B cell (primary cell): ENCODE measurements at places on chromosomes 1 and 21.

DNA sequence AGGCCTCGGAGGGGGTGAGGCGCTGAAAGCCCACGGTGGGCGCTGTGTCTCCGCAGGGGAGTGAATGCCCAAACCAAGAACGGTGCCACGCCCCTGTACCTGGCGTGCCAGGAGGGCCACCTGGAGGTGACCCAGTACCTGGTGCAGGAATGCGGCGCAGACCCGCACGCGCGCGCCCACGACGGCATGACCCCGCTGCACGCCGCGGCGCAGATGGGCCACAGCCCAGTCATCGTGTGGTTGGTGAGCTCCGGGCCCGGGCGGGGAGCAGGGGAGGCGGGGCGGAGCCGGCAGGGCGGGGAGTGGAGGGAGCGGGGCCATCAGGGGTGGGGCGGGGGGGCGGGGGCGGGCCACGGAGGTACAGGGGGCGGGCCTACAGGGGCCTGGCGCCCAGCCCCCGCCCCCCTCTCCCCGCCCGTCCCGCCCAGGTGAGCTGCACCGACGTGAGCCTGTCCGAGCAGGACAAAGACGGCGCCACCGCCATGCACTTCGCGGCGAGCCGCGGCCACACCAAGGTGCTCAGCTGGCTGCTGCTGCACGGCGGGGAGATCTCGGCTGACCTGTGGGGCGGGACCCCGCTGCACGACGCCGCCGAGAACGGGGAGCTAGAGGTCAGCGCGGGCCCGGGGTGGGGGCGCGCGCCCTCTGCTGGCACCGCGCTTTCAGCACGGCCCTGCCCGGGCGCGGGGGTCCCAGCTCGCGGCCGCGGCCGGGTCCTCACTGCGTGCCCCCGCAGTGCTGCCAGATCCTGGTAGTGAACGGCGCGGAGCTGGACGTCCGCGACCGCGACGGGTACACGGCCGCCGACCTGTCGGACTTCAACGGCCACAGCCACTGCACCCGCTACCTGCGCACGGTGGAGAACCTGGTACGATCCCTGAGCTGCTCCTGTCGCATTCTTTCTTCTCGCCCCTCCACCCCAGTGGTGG lies 15.9 kb downstream of the ESPN start:
- DNase-seq = peak; percentile 65

GRCh38 chr1:213124590-213124989 lies 73.5 kb downstream of the RPS6KC1 start:
- DNase-seq = no peak

DNA sequence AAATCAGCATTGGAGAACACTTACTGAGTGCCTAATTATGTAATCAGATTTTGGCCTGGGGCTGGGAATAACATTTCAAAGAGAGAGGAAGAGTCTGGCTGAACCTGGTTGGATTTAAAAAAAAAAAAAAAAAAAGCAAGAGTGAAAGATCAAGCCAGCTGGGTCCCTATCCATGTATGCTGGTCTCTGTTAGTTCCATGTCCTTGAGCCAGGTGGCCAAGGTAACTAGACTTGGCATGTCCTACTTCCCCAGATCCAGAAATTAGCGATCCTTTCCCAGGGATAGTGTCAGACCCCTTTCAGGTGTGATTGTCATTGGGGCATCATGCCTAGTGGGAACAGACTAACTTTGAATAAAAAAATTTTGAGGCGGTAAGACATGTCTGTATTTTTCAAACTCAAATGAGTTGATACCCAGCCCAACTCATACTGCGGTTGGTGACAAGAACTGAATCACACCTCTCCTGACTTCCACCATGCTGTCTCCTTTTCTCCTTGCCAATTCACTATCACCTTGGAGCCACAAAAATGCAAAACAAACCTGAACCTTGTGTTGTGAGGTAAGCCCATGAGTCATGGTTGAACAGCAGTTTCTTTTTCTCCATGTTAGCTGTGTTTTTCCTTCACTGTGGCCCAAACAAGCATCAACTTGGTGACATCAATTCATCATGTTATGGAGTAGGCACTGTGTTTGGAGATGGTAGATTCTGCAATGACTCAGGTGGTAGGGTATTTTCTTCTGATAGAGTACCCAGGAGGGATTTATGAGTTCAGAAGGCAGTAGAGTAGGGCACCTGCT lies 24.5 kb upstream of the PPP2R5A start:
- DNase-seq = no peak

DNA sequence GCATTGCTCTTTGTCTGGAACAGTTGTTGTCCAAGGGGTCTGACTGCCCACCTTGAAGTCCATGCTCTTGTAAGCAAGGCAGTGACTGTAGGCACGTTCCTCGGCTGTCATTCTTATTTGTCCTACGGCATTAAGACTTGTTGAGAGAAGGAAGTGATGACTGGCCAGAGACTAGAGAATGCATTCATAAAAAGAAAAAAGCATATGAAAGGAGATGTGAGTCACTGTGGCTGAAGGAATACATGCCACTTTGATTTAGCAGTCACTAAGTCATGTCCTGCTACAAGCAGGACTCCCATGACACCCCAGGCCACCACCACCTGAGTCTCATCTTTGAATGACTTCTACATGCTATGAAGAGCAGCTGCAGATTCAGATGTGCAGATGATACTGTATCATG lies 50.5 kb downstream of the CNN3 start:
- DNase-seq = no peak

DNA sequence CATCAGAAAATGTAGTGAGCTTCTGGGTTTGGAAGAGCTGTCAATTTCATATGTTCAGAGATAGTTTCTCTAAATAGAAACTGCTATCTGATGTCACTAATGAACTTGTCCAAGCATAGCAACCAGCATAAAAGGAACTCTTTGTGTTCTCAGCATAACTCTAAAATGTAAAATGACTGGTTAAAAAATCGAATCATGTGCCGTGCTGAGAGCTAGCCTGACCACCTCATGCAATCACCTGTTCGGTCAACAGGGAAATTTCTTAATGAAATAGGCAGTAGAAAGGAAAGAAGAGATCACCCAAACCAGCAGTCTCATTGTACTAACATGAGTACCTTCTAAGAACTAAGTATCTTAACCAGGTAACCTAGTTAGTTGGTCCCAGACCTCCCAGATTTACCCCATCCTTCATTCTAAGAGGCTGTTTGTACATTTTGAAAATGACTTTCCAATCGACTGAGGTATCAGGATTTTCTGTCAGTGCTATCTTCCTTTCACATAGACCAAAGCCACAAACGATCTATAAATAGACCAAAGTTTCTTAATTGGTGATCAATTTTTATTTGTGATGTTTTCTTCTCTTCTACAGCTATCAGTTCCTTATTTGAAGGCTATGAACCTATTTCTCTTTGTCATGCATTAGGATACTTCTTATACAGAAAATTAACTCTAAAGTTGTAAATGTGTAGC lies 147.3 kb downstream of the TLR5 start:
- no peak for DNase-seq

GRCh38 chr1:173920861-173921260 lies 3.7 kb upstream of the SERPINC1 start:
- DNase-seq = no peak

GRCh38 chr1:165050246-165050645 lies 306.3 kb downstream of the LMX1A start:
- no peak for DNase-seq

DNA sequence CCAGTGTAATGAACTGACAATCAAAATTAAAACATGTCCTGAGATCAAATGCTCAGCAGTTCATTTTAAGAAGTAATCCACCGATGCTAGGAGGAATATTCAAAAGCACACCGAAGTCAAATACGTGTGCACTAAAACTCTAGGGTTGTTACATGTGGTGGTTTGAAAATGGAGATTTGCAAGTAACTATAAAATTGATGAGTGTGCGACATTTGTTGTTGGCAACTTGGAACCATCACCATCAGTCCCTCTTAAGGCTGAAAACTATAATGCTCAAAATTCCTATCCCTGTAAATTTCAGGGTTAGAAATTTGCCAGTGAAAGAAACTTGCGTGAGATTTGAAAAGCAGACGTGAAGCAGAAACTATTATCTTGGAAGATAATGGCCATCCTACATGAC lies 13.3 kb upstream of the SGIP1 start:
- DNase-seq = no peak

DNA sequence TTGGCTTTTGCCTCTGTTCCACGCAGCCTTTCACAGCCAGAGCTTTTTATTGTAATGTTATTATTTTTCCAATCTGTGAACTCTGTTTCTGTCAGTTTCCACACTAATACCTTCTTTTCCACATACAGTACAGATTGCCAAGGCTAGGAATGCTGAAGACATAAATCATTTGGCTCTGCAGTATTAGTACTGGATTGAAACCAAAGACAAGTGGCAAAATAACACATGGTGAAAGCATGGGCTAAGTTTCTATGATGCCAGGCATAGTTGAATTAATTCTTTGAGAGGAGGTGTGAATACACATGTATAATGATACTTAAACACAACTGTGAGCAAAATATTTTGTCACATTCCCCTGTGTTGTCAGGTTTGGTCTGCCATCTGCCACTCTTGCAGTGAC lies 73.5 kb downstream of the TMEM200B start:
- DNase-seq = no peak
